Fibroblast of skin of scalp (primary cell): ENCODE measurements at places on chromosomes 2 and 18.
A peak's percentile ranks its signal among the peaks of the same experiment; 100 is the strongest.

- no peak for DNase-seq
Measured at GRCh38 chr2:36302911-36303310, 52.7 kb upstream of the CRIM1 start.

GRCh38 chr18:34965108-34965507 lies 76.1 kb upstream of the MAPRE2 start:
- no peak for DNase-seq

DNA sequence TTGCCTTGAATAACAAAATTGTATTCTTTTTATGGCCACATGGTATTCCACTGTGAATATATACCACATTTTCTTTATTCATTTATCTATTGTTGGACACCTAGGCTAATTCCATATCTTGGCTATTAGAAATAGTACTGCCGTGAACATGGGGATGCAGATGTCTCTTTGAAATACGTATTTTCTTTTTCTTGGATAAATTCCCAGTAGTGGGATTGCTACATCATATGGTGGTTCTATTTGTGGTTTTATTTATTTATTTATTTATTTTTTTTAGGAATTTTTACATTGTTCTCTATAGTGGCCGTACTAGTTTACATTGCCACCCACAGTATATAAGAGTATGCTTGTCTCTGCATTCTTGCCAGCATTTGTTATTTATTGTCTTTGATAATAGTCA lies 679.8 kb upstream of the NRXN1 start:
- DNase-seq = peak; percentile 71

- DNase-seq = no peak
Measured at GRCh38 chr2:84880645-84881521, at the start of gene TRABD2A. Gene TRABD2A (minus strand): TSS chr2:84881084. CDS start chr2:84881039, 45 bp downstream.

DNA sequence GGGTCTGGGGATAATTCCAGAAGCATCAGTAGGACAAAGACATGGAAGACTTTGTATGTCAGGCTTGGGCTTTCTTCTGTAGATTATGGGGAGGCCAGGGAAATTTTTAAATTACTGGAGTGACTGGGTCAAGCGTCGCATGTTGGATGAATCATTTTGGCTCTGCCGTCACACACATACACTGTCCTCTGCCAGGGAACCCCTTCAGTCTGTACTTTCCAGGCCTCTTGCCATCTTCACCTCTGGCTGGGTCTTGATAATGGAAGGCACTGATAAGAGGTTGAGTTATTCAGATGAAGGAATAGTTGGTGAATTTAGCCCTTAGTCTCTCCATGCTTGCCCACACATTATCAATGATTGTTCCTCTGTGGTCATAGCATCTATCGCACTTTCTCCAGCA lies 895.1 kb upstream of the CELF4 start:
- DNase-seq = no peak

DNA sequence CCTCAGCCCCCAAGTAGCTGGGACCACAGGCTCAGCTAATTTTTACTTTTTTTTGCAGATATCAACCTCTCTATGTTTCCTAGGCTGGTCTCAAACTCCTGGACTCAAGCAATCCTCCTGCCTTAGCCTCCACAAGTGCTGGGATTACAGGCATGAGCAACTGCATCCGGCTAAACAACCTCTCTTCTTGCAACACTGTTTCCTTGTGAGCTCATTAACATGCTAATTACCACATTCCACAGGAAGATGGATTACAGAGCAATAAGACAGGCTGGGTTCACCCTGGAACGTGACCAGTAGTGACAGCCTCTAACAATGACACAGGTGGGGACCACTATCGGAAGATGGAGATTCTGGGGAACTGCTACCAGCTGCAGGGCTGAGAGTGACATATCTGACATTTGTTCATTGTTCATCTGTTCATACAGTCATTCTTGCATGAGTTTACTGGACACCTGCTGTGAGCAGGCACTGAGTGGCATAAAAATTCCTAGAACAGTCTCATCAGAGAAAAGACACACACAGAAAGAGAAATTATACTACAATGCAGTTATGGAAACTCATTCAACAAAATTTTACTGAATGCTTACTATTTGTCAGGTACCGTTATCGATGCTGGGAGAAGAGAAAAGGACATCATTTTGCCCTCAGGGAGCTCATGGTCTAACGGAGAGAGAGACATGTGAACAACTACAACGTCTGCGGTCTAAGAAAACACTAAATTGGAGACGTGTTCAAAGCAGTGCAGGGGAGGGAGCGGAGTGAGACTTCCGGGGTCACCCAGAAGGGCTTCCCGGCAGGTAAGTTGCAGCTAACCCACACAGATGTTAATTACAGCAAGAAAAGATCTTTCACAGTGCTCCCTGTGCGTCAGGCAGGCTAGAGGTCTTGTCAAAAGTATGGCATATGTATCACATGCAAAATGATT lies 37.6 kb downstream of the PROC start:
- peak; percentile 19 for DNase-seq

DNA sequence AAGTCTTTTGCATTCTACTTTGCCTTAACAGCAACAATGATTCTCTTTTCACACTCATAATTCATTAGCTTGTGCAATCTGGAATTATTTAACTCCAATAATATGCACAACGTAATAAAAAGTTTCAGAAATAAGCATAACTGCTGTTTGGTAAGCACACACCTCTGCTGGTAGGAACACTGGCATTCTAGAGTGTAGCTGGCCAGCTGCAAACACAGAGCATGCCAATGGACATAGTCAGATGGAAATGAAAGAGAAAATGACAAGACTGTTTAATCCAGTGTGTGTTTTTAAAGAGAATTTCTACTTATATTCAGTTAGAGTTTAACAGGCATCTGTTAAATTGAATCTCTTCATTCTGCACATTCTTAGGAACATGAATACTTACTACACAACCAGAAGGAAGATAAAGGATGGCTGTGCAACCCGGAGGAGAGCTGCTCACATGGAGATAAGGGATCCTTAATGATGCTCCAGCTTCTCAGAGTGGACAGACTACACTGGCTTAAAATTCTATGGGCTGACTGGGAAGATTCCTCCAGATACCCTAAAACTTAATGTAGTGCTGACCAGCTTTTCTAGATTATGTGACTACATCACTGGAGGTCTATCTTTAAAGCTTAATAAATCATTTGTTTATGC lies 94.6 kb upstream of the CHAC2 start:
- no peak for DNase-seq

- DNase-seq = no peak
Measured at GRCh38 chr2:84257831-84258230, 201.2 kb downstream of the SUCLG1 start.

DNA sequence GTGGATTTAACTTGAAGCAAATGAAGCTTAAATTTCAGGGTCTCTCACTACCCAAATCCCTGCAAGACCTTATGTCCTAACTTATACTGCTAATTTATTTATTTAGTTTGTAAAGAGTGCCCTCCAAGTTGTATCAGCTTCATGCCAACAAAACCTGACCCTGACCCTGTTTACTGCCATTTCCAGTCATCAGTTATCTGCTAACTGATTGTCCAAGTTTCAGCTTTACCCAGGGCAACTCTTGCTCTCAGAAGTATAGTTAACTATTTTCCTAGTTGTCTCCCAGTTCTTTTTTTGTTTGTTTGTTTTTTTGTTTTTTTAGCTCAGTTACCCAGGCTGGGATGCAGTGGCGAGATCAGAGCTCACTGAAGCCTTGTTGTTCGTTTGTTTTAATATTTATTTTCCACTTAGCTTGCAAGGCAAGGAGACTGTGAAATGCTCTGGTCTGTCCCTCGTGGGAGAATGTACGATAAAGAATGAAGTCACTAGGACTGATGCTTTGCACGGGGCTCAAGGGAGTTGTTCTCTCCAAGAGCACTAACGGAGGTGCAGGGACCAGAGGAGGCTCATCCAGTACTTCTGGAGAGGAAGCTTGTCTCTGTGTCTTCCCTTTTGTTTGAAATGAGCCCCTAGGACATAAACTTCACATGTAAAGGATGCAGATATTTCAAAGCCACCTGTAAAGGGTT lies 35.3 kb downstream of the MYOM1 start:
- no peak for DNase-seq

DNA sequence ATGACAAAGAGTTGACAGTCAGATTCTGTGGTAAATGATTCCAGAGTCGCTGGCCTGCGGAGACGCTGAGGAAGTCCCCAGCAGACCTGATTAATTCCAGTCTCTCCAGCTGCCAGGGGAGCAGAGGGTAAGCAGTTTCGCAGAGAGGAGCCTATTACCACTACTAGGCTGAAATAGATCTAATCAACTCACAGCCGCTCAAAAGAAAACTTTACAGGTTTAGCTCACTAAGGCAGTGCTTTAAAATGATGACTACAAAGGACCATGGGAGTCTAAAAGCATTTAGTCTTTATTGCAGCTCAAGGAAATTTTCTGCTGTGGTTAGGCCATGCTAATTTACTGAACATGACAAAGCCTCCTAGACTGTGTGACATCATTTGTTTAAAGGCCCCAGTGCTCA lies 445.6 kb upstream of the POU3F3 start:
- DNase-seq = peak; percentile 33

- no peak for DNase-seq
Measured at GRCh38 chr2:234373060-234373459, 123.8 kb downstream of the ARL4C start.

GRCh38 chr2:128307595-128307994 lies 11.1 kb downstream of the HS6ST1 start:
- DNase-seq = no peak

- no peak for DNase-seq
Measured at GRCh38 chr2:136116813-136117390, 1.0 kb downstream of the CXCR4 start.

- DNase-seq = peak; percentile 1
Measured at GRCh38 chr2:165163761-165164160, 40.1 kb downstream of the SCN3A start.

GRCh38 chr2:180707884-180708205 lies 272.6 kb upstream of the UBE2E3 start:
- peak; percentile 72 for DNase-seq

DNA sequence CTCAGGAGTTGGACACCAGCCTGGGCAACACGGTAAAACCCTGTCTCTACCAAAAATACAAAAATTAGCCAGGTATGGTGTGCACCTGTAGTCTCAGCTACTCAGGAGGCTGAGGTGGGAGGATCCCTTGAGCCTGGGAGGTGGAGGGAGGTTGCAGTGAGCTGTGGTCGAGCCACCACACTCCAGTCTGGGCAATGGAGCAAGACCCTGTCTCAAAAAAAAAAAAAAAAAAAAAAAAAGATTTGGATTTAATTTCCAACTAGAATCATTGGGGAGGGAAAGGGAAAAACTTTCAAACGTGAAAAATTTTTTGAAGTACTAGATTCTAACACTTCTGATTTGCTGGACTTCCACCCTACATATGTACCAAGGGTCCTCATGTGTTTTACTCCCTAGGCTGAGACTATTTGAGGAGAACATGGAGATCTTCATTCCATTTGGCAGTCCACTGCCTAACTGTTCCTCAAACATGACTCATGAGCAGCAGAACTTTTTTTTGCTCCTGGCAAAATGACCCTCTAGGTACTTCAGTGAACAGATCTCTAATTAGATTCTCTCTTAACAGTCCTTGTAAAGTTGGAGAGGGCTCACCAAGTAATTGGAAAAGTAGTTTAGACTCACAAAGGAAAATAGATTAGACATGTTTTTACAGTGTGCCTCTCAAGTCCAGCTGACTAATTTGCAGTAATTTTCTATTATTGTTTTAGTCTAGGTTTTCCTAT lies 267.6 kb downstream of the METTL4 start:
- DNase-seq = peak; percentile 8

DNA sequence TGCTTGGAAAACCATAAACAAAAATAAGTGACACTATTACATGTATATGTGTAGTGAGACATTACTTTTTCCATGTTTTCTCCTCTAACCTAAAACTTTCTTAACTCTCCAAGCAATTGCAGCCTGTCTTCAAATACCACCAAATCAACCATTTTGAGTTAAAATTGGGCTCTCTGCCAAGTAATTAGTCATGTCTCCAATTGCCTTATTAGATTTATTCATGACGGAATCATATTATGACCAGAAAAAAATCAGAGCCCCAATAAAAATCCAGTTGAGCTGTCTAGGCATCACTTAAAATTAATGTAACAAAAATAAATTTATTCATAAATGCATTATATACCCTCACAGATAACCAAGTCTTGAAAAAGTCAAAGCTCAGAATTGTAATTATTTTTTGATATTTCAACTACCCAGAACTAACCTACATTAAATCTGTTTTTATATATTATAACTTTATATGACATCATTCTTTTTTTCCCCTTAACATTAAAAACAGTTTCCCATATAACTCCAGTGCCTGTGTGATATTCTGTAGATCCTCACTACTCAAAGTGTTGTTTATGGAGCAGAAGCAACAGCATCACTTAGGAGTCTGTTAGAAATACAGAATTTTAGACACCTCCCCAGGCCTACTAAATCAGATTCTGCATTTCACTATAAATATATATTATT lies 157.0 kb downstream of the ERBB4 start:
- no peak for DNase-seq

- no peak for DNase-seq
Measured at GRCh38 chr2:222280795-222281194, 18.0 kb downstream of the PAX3 start.

DNA sequence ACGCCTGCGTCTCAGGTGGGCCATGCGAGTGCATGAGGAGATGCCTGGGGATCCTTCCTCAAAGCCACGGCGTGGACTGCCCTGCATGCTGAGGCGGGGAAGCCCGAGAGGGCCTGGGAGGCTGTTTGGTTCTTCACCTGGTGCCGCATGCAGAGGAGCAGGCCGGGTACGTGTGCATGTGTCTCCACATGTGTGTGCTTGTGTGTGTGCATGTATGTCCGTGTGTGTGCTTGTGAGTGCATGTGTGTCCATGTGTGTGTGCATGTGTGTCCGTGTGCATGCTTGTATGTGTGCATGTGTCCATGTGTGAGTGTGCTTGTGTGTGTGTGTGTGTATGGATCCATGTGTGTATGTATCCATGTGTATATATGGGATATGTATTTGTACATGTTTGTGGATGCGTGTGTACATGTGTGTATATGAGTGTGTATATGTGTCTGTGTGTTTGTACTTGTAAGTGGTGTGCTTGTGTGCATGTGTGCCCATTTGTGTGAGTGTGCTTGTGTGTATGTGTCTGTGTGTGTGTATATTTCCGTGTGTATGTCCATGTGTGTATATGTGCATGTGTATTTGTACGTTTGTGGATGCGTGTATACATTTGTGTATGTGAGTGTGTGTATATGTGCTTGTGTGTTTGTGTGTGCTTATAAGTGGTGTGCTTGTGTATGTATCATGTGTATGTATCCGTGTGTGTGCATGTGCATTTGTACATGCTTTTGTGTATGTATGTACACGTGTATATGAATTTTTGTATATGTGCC lies 79.0 kb downstream of the PTGR3 start:
- DNase-seq = no peak

- DNase-seq = no peak
Measured at GRCh38 chr18:47748093-47748796, 182.2 kb downstream of the SMAD2 start.

GRCh38 chr2:112644155-112644932 lies 1.4 kb upstream of the SLC20A1 start:
- DNase-seq = peak; percentile 12

- DNase-seq = peak; percentile 70
Measured at GRCh38 chr2:112301171-112301584, 25.8 kb downstream of the ZC3H6 start.

GRCh38 chr2:14944562-14945346 lies 312.2 kb downstream of the LRATD1 start:
- peak; percentile 20 for DNase-seq

- DNase-seq = no peak
Measured at GRCh38 chr2:1659951-1660565, 84.3 kb downstream of the PXDN start.

GRCh38 chr2:171712051-171712450 lies 24.8 kb downstream of the DYNC1I2 start:
- DNase-seq = peak; percentile 87
